ENCODE measurements at places on chromosomes 5 and 9.
A peak's percentile ranks its signal among the peaks of the same experiment; 100 is the strongest.

DNA sequence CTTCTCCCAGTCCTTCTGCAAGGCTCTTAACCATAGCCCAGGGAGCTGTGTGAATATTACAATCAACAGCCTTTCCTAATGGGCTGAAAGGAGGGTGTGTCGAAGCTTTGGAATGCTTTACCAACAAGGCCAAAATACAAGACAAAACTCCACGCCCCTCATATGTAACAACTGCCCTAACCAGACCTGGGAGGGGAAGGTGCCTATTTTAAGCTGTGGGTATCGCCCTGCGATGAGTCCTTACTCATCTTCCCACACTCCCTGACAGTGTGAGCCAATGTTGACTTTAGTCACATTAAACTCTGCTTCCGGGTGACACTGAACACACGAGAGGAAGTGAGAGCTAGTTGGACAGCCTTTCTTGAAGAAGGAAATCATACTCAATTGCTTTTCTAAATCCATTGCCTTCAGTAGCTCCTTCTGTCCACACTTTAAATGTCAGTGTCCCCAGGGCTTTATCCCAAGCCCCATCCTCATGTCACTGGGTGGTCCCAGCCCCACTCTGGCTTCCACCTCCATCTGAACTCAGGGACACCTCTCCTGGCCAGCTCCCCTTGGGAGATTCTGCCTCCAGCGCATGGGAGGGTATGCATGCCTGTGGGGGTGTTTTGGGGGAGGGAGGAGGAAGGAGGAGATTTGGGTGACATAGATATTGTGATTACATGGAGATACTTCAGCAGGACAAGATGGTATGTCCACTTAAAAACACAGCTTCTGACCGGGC, 6.5 kb upstream of the TBC1D9B start:
- no peak for DNase-seq

DNA sequence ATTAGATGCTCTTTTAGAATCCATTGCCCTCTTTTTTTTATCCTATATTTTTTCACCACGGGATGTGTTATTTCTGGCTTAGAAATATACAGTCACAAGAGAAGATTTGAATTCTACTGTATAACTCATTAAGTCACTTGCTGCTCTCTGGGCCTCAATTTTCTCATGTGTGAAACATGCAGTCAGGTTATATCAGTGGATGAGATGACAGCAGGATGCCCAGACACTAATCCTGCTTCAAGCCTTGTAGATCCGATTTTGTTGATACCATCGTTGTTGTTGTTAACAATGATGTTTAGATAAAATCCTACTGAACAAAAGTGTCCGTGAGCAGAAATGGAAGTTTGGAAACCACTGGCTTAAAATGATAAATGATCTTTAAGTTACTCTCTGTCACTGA, 421.9 kb upstream of the DMAC1 start:
- no peak for DNase-seq

GRCh38 chr9:116160676-116161571, 7.3 kb downstream of the PAPPA start:
- no peak for DNase-seq

- DNase-seq = no peak
These were observed 1862.4 kb upstream of the ACO1 start for GRCh38 chr9:30522061-30522460.

DNA sequence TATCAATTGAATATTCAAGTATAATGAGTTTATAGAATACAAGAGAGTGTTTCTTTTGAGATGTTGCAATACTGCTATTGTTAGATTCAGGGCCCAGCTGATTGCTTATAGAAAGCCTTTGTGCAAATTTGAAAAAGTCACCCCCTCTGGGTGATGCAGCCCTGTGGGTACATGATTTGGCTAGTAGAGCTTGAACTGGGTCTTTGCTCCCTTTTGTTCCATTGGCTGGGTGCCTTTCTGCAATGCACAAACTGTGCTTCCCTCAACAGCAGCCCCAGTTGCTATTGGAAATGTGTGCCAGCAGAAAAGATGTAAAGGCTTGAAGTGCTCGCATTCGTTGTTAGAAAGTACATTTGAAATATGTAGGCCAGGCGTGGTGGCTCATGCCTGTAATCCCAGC, 61.8 kb upstream of the CEMIP2 start:
- DNase-seq = no peak

- no peak for DNase-seq
These were observed 294.0 kb downstream of the MED10 start for GRCh38 chr5:6084376-6084775.

DNA sequence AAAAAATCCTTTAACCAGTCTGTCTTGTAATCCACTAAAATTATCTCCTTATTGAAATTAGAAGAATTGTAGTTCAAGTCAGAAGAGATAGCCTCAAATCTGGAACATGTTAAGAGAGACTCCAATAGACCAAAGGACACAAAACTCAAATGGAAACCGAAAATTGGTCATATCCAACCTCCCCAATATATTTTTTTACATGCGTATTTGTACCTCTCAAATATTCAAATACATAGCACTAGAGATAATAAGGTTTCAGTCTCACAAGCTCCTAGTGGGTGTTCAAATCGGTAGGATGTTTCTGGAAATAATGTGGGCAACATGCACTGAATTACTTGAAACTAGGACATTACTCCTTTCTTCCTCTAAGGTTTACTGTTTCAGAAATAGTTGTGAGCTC, 33.5 kb downstream of the EPB41L4A start:
- DNase-seq = no peak

DNA sequence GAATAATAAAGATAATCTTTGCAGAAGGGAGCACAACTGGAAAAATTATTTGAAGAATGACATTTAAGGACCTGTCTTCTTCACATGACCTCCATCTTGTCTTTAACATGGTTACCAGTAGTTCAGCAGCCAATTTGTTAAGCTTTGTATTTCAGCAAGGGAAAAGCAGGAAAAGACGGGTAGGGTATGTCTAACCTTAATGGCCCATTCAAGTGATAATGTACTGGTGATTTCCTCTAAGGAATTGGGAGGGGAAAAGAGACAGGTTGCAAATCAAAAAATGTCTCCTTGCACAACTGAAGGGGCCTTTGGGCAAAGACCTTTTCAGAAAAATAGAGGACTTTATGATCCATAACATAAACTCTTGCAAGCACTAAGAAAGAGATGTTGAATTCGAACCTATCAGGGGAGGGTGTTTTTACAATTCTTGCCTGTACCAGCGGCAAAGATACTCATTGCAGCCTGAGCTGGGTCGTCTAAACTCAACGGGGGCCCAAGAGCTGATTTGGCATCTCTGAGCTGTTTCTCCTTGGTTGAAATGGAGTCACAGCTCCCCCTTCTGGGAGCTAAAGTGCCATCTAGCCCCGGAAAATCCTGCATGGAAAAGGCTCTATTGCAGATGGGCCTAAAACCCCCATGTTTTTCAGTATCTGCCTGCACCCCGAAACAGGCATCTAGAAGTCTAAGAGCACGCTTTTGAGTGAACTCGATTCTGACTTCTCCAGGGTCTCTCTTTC, 3.8 kb downstream of the BRINP1 start:
- no peak for DNase-seq

GRCh38 chr5:77669677-77670076, 31.2 kb upstream of the OTP start:
- DNase-seq = no peak

DNA sequence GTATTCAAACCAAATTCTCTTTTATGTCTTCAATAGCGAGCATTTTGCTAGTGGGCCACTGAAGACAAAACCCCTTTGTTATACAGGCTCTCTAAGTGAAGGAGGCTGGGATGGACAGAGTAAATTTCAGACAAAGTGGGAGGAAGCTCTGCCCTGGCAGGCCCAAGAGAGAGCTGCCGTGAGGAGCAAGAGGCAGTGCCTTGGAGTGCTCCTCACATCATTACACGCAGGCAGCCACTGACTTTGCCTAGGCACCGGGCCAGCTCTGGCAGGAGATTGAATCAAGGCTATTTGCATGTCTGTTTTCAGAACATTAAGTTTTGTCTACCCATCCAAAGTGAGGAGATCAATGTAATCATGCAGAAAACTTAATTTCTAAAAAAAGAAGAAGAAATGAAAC, 167.7 kb downstream of the CCDC192 start:
- DNase-seq = no peak

DNA sequence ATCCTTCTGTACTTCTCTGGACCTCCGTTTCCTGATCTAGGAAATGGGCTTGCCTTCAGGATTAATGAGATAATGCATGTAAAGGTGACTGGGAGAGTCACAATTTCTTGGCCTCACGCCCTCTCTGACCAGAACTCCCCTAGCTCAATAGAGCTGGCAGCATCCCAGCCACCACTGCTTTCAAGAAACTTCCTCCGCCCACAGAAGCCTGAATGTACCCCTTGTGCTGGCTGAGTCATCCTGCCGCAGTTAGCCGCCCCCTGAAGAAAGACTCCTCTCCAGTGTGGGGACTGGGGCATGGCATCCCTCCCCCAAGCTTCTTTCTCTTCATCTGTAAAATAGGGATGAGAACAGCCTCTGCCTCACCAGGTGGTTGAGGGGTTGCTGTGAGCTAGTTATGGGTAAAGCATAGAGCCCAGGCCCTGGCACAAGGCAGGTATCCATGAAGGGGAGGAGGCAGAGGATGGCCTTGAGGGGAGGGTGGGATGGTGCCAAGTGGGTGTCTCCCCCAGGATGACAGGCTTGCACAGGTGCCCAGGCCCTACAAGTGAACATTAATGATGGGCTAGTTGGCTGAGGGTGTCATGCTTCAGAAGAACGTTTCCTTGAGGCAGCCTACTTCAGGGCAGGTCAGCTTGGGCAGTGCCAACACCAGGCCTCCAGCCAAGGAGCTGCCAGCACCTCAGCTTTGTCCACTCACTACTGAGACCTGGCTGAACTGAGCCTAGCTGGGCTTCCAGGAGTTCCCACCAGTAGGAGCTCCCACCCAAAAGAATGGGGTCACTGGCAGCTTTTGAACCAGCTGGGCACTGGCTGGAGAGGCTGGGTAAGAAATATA, 3.4 kb downstream of the PDLIM4 start:
- DNase-seq = no peak

- DNase-seq = no peak
These were observed 7.9 kb downstream of the GADD45G start for GRCh38 chr9:89612566-89613278.

DNA sequence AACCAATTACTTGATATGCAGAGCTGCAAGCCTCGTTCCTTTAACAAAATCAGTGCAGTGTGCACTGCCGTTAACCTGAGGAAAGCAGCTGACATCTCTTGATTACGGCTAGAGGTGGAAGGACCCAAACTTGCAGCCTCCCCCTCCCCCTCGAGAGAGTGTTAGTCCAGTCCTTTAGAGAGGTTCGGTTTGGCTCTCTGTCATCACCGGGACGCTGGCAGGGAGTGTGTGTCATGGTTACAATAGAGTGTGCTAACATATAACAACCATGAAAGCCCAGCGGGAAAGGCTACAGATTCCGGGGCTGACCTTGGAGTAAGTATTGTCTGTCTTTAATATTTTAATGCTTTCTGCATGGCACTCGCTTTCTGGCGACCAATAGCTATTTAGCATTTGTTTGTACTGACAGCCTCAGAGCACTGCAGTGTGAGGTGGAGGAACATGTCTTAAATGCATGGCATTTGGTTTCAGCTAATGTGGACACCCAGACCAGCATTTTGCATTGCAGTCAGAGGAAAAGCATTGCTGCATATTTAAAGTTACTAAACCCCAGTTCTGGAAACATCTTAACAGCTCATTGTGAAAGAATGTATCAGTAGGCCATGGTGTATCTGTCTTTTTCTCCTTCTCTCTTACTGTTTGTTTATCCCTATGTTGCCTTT, 237.5 kb downstream of the CD180 start:
- no peak for DNase-seq

- DNase-seq = peak; percentile 55
These were observed 386.7 kb downstream of the NTRK2 start for GRCh38 chr9:85056203-85056572.

- peak; percentile 77 for DNase-seq
These were observed 69.2 kb upstream of the CCDC180 start for GRCh38 chr9:97237951-97238889.

Data from GM06990 (cell line).